ENCODE measurements at places on chromosomes 2 and 18.

DNA sequence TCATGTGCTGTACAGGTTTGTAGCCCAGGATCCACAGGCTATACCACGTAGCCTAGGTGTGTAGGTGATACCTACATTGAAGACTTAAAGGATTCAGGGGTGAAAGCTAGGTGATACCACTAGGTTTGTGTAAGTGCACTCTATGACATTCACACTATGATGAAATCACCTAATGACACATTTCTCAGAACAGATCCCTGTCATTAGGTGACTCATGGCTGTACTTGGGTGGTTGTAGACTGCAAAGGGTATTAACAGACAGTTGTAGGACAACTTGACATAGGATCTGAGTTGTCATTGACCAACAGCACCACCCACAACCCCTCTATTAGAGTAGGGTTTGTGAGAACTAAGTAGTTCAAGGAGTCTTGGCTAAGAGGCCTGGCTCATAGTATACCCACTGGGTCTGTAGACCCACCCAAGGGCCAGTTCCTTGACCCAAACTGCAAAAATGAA lies 27.7 kb upstream of the SMCHD1 start:
- no peak for DNase-seq

- no peak for DNase-seq
Observed at GRCh38 chr2:240687045-240687740, 4.5 kb upstream of the AQP12A start.

GRCh38 chr2:151840216-151841046 lies 12.2 kb upstream of the ARL5A start:
- no peak for DNase-seq

- DNase-seq = no peak
Observed at GRCh38 chr2:185638771-185639170, 99.8 kb upstream of the FSIP2 start.

GRCh38 chr2:31430439-31431165 lies 16.1 kb upstream of the XDH start:
- DNase-seq = no peak

GRCh38 chr2:6958616-6959235 lies 41.5 kb downstream of the RNF144A start:
- no peak for DNase-seq

DNA sequence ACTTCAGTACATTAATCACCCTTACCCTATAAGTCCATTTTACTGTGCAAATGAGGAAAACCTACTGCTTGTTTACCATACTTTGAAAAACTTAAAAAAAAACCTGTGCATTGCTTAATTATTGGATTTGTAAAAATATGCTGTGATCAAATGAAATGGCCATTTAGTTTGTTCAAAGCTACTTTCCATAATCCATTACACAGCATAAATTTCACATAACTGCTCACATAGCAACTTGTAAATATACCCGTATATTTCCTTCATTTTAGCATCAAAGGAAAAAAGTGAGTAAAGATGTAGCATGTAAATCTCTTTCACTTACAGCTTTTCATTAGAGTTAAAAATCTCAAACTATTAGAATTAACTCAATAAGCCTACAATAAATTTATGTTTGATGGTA lies 415.1 kb downstream of the NR4A2 start:
- DNase-seq = no peak
